ENCODE measurements at places on chromosomes 2 and 18.
A peak's percentile ranks its signal among the peaks of the same experiment; 100 is the strongest.

GRCh38 chr2:168912466-168912865 is 11.4 kb downstream of the G6PC2 start:
- ATAC-seq = no peak

DNA sequence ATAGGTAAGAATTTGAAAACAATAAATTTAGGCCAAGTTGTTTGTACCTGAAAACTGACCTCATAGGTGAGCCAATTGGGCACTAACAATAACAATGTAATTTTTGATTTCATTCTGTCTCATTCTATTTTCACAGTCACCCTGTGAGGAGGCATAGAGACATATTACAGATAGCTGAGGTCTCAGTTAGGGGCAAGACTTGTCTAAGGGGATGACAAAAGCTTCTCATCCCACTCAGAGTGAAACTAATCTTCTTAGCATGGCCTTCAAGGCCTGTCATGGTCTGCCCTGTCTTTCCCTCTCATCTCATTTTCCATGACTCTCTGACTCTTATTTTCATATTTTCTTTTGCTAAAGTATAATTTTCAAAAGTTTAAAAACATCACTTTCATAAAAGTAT is 562.0 kb upstream of the TNP1 start:
- peak; percentile 45 for ATAC-seq

- ATAC-seq = no peak
These were observed 226.7 kb downstream of the ERBB4 start for GRCh38 chr2:212311807-212312404.

GRCh38 chr2:73852020-73852419 is 23.3 kb downstream of the STAMBP start:
- no peak for ATAC-seq

DNA sequence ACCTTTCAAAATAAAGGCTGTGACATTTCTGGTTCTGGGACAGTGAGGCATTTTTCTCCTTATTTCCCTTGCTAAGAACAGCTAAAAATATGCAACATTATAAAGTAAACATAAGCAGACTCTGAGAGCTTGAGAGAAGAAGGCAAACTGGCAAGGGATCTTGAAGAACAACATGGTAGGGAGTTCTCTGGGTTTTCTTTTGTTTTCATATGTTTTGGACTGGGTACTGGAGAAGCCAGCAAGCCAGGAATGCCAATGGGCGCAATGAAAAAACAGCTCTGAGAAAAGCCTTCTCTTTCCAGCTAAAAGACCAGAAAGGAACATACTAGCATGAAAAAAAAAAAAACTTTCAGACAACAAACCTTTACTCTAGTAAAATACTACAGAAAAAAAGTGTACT is 351.4 kb upstream of the HS6ST1 start:
- ATAC-seq = no peak

DNA sequence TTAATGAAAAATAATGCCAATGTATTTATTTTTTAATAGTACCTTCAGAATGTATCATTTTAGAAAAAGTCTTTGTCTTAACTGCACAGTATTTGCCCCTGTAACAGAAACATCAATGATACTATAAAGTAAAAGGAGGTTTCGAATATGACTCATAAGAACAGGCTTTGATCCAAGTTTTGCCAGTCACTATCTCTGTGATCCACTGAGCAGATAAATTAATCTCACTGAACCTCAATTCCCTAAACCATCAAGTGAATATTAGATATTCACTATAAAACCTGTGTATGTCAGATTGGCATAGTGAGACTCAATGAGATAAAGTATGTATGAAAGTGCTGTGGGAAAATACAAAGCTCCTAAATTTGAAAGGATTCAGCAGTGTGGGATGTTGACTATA is 292.1 kb downstream of the EXOC6B start:
- ATAC-seq = no peak

DNA sequence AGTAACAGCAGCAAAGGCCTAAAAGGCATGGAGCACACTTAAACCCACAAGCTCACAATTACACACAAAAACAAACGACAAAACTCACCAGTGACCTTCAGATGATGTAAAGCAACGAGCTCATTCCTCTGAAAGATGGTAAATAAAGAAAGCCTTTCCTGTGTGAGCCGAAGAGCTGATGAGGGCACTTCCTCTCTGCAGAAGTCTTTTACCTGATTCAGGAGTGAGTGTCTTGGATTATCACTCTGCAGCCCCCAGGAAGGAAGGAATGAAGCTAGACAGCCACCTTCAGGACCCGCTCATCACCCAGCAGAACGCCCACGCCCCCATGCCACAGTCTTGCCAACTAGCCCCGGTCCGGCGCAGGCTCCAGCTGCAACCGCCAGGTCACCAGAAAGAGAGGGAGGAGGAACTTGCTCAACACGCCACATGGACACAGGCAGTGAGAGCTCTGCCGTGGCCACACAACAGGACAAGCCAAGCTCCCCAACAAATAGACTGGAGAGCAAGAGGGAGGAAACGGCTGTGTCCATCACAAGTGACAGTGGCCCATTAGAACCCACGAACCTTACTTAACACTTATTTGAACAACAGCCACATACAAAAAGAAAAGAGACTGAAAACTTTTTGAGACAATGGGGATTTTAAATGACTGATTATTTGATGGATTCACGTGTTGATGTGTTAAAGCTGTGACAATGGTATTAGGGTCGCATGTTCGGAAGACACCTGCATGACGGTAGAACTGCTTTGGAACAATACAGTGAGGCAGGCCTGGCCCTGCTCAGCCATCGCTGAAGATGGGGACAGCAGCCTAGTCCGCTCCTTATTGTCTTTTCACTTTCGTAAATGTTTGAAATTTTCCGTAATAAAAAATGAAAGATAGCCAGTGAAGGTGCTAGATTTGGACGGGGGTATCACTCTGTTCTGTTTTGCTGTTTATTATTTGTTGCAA is 127.3 kb downstream of the HDAC4 start:
- no peak for ATAC-seq

- no peak for ATAC-seq
These were observed 87.8 kb upstream of the SNTG2 start for GRCh38 chr2:862731-863466.

DNA sequence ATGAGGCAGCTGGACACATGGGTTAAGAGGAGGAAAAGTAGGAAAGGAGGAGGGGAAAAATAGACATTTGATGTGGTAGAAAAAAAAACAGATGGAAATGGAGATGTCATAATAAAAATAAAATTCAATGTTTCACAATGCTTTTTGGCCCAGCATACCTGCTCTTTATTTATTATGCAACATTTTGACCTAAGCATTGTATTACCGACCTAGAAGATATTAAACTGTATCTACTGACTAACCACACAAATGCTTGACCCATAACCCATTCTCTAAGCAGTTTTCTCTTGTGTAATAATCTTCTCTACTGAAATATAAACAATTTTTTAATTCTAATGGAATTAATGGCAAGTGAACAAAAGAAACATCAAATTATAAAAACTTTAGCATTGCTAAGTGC is 362.3 kb downstream of the FBXO15 start:
- no peak for ATAC-seq

DNA sequence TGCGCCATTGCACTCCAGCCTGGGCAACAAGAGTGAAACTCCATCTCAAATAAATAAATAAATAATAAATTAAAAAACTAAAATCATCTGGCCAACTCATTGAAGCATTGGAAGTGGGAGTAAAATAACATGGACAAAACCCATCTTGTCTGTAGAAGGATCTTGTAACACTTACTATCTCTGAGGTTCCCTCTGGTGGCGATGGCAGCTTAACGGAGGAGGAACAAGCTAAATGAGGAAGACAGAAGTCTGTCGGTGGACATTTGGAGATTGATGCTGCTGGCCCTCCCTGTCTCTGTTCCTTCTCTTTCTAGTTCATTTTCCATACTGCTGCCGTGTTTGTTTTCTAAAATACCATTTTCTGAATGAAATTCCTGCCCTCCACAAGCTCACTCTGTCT is 43.4 kb downstream of the ZCCHC2 start:
- no peak for ATAC-seq

- ATAC-seq = no peak
These were observed 65.3 kb downstream of the WDPCP start for GRCh38 chr2:63522950-63523349.

GRCh38 chr2:11786592-11786991 is 40.2 kb downstream of the LPIN1 start:
- no peak for ATAC-seq

DNA sequence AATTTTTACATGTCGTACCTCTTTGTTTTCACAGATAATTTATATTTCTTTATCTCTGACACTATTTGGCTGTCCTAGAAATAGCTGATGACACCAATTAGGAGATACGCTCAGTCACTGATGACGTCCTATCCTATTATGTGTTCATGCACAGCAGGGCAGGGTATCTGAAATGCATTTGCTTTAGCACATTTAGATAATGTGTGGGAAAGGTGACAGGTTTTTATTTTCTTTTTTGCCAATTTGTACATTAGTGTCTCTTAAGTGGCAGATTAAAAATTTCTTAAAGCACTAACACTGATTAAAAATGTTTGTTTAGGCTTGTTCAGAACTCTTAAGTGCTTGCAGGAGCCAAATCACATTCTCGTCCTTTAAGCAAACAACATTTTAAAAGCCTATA is 39.7 kb downstream of the CDC42EP3 start:
- ATAC-seq = no peak

DNA sequence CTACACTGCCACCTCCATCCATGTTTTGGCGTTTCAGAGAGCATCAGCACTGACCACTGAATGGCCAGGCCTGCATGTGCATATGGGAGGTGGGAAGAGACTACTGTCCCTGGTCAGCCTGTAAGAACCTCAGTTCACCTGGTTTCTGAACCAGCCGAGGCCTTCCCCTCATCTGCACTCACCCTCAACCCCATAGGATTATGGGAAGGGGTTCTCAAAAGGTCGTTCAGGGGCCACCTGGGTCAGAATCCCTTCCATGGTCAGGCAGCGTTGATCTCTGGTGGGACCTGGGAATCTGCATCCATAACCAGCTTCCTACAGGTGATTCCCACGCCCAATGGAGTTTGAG is 36.7 kb downstream of the TET3 start:
- peak; percentile 4 for ATAC-seq

- ATAC-seq = no peak
These were observed 54.6 kb downstream of the ITGB6 start for GRCh38 chr2:160145471-160145870.

Measured in stimulated activated memory B cell treated with anti-CD40 and anti-IgM and Interleukin-4, amounts not matched to agents 10 μg/mL and 1 μg/mL and 100 μg/mL, for 72 hours (primary cell).